Tibial artery (tissue), 4 donors: ENCODE measurements at places on chromosomes 7 and 10.

DNA sequence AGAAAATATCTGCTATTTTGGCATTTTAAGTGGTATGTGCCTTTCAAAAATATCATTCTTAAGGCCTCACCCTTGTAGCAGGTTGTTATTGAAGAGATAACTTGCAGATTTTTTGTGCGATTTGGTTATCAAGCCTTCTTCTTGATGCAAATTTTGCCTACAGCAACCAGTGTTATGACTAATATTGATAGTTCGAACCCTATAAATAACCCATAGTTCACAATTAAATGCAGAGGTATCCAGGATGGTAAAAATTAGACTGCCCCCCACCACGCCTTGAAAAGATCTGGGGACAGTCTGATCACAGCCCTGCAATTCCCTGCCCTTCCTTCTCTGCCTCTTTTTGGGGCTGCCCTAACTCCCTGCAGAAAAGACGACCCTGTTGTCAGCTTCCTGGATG lies 28.4 kb upstream of the RAPGEF5 start:
- DNase-seq = no peak

DNA sequence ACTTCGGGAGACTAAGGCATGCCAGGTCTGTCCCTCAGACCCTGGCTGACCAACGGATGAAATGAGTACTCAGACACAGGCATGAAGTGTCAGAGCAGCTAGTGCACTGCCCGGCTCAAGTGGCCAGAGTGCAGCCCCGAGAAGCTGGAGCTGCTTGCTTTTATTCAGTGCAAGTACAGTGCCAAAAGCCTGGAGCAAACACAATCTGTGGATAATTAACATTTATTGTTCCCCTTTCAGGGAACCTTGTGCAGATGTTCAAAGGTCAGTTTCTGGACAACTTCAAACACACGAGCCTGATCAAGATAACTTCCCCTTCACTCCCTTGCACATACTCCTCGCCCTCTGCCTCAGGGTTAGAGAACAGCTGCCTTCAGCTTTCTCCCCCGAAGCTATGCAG lies 7.9 kb upstream of the ATE1 start:
- DNase-seq = no peak

GRCh38 chr7:111527545-111527944 lies 34.7 kb downstream of the IMMP2L start:
- no peak for DNase-seq

GRCh38 chr10:99534450-99534938 lies 1.8 kb downstream of the NKX2-3 start:
- no peak for DNase-seq

- peak; percentile 76 for DNase-seq
These were observed 22.7 kb upstream of the KCNK18 start for GRCh38 chr10:117174439-117175214.

DNA sequence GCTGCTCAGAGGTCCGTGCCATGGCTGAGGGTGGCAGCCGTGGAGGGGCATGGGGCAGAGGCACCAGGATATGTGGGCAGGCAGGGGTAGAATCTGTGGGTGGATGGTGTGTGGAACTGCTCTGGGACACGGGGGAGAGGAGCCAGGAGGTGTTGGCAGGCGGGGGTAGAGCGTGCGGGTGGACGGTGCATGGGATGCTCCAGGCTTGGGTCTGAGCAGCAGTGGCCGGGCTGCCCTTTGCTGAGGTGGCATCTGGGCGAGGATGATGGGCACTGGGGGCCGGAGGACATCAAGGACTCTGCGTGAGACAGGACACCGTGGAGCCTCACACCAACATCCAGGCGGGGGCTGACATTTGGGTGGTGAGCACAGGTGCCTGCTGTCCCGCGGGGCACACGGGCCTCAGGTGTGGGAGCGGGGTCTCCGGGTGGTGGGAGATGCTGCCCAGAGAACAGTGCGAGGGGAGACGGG lies 46.2 kb downstream of the JAKMIP3 start:
- no peak for DNase-seq

- no peak for DNase-seq
These were observed 209.1 kb downstream of the PRPF18 start for GRCh38 chr10:13795653-13796555.

GRCh38 chr10:26721561-26721960 lies 24.1 kb downstream of the PDSS1 start:
- DNase-seq = no peak

DNA sequence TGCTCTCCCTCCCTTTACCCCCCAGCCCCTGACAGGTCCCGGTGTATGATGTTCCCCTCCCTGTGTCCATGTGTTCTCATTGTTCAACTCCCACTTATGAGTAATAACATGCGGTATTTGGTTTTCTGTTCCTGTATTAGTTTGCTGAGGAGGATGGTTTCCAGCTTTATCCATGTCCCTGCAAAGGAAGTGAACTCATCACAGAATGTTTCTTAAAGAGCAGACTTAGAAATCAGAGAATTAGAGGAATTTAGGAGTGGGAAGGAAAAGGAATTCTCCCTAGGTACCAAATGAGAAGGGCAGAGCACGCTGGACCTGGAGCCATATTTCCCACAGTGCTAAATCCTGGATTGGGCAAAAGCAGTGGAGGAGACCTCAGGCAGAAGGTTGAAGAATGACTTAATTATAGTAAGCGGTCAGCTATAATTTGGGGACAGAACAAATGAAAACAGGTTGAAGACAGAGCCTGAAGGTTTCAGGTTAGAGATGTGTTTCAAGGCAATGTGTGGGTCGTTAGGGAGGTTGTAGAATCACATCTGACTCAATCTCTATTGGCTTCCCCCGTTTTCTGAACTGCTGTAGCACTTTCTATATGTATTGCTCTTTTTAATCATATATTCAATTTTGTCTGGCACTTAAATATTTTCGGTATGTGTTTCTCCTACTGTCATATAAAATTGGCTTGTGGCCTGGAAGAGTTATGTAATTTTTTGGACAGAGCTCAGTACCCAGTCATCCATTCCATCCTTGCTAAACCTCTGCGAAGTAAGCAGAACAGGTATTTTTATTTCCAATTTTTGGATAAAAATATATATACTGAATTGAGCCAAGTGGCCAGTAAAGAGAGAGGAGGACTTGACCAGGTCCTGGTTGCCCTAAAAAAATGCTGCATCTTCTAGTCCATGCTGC lies 210.5 kb upstream of the KLF6 start:
- no peak for DNase-seq

DNA sequence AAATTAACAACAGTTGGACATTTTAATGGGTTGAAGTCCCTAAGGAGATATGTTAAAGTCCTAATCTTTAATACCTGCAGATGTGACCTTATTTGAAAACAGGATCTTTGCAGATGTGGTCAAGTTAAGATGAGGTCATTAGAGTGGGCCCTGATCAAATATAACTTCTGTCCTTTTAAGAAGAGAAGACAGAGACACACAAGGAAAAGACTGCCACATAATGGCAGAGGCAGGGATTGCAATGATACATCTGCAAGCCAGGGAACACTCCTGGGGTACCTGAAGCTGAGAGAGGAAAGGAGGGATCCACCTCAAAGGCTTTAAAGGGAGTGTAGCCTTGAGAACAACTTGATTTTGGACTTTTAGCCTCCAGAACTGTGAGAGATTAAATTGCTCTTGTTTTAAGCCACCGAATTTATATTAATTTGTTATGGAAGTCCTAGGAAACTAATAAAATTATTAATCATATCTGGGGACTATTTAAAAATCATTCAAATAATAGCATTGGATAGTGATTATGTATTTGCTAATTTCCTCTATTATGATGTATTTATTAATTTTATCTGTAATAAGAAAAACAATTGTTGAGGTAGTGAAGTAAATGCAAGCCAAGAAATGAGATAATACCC lies 700.0 kb upstream of the PCDH15 start:
- no peak for DNase-seq

GRCh38 chr7:102273749-102274712 lies 12.6 kb upstream of the SH2B2 start:
- no peak for DNase-seq

GRCh38 chr7:1055956-1056784 lies 11.8 kb downstream of the GPR146 start:
- no peak for DNase-seq

DNA sequence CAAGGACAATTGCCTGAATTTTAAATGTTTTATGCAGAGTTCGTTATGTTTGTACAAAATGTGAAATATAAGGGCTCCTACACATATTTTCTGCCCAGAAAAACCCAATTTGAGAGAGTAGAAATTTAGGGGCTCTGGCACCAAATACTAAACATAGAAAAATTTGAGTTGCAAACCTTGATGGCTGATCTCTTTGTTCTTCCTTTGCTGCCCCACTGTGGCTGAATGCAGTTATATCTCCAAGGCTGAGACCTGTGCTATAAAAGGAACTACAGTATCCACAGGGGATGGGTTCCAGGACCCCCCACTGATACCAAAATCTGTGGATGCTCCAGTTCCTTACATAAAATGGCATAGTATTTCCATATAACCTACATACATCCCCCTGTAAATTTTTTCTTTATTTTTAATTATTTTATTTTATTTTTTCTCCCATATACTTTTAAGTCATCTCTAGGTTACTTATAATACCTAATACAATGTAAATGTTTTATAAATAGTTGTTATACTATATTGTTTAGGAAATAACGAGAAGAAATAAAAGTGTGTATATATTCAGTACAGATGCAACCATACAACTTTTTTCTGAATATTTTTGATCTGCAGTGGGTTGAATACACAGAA lies 22.5 kb downstream of the CFAP43 start:
- peak; percentile 21 for DNase-seq

- DNase-seq = no peak
These were observed 92.3 kb downstream of the DNAJB6 start for GRCh38 chr7:157429001-157429679.

- no peak for DNase-seq
These were observed 60.1 kb downstream of the INPP5A start for GRCh38 chr10:132597654-132598053.

- DNase-seq = no peak
These were observed 41.2 kb downstream of the LRRC18 start for GRCh38 chr10:48898426-48898825.

DNA sequence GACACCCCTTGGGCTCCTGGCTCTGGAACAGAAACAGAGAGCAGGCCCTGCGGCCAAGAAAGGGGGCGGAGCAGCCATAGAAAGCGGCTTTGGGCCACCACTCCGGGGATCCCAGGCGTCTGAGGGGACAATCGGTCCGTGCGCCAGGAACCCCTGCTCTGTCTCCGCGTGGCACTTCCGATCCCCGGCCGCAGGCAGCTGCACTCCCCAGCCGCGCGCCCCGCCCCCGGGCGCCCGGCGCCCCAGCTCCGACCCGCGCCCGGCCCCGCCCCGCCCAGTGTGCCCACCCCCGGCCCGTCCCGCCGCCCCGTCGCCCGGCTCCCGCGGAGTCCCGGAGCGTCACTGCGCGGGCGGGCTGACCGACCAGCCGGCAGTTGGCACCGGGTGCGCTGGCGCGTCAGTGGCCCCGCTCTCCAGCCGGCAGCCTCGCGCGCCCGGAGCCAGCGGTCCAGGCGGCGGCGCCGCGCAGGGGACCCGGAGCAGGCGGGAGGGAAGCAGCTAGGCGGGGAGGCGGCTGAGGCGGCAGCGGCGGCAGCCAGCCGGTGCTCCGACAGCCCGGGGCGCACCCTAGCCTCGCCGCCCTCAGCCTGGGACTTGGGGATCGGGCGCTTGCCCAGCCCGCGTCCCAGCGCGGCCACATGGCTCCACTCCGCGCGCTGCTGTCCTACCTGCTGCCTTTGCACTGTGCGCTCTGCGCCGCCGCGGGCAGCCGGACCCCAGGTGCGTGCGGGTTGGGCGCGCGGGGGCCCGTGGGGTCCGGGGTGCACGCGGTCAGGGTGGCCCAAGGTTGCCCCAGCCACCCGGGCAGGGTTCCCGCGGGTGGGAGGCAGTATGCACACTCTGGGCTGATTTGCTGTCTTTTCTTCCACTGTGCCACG lies at the start of gene ADAMTS14:
TSS of gene ADAMTS14 (plus strand) at position 342 of the 878 bp plus-strand sequence. CDS start at position 639, 297 bp downstream.
- DNase-seq = no peak

GRCh38 chr7:130071701-130072622 lies 1.6 kb downstream of the KLHDC10 start:
- peak; percentile 41 for DNase-seq

GRCh38 chr7:28776463-28777157 lies 181.5 kb downstream of the TRIL start:
- DNase-seq = no peak

DNA sequence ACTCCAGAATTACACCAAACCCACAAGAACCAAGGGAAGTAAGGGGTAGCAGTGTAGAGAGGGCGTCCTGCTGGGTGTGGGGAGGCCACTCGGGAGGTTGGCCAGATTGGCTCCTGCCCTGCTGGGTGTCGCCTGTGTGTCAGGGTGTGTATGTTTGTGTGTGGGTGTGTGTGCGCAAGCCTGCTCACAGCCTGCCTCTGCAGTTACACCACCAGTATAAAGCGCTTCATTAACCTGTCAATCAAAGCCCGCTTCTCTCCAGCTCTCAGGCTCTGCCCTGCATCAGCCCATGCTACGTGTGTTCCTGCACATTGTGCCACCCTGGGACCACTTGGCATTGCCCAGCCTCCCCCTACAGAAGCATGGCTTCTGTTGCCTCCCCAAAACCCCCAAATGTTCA lies 83.3 kb upstream of the PAX2 start:
- DNase-seq = no peak

GRCh38 chr7:44197474-44197873 lies 3.3 kb upstream of the YKT6 start:
- DNase-seq = no peak

- DNase-seq = no peak
These were observed 139.1 kb downstream of the XPNPEP1 start for GRCh38 chr10:109784236-109784635.

DNA sequence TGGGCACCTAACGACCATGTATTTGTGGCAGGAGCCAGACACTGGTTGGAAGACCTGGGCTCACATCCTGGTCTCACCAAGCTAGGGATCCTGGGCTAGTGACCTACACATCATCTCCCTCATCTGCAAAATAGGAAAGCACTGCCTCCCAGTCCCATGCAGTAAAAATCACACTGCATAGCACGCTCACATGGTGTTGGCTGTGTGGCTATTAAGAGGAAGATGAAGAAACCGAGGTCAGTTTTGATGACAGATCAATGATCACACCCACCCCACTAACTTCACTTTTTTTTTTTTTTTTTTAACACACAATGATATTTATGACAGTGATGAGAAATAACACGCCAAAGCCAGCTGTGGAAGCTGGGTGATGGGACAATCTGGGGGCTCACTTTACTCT lies 146.5 kb downstream of the RNF216 start:
- no peak for DNase-seq

DNA sequence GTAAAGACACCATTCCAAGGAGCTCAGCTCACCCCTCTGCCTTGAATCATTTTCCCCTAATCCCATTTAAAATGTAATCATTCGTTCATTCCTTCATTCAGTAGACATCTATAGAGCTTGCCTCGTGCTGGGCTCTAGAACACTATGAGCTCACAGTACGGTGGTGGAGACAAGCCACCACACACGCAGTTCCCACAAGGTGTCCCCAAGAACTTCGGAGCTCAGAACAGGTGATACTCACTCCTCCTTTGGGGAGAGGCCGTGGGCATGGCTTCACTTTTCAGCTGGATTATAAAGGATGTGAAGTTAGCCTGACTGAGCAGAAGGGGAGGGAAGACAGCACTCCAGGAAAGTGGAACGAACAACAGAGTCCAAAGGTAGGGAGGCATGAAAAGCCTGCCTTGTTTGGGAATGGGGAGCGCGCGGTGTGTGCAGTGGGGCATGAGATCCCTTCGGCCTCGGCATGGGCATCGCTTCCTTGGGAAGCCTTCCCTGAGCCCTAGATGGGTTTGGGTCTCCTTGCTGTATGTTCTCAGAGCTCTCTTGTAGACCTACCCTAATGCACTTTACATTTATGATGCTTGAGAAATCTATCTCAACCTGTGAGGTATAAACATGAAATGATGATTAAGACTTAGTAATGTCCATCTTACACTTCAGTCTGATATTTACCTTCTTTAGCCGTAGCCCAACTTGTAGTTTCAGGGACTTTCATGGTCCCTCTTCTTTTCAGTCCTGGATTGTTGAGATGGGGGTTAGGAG lies 809 bp upstream of the OGA start:
- no peak for DNase-seq

- DNase-seq = no peak
These were observed 17.5 kb downstream of the COX15 start for GRCh38 chr10:99714446-99714845.
